NCI-H1048 (cell line): ENCODE measurements at places on chromosomes 13 and 19.

GRCh38 chr19:51916167-51916566 is 11.1 kb upstream of the ZNF613 start:
- DNase-seq = no peak

- peak; percentile 91 for DNase-seq
Measured at GRCh38 chr19:6476155-6476895, 5.3 kb downstream of the DENND1C start.

DNA sequence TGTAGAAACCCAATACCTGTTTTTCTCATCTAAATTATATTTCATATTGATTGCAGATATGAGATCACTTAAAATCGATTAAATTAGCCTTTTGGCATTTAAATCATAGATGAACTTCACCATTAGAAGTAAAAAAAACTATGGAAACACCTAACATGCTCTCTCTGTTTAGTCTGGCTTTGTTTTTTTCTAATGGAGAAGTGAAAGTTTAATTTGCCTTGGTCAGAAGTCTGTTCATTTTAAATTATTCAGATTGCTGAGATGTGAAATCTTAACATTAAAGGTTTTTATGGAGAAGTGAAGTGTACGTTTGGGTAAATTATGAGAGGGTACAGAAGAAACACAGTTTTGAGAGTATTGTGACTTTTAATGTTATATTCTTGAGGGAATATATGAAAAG is 6.7 kb downstream of the SUGT1 start:
- no peak for DNase-seq

- no peak for DNase-seq
Measured at GRCh38 chr13:31930901-31931522, 100.6 kb upstream of the FRY start.

GRCh38 chr19:49065905-49066512 is 1.4 kb upstream of the NTF4 start:
- no peak for DNase-seq

- no peak for DNase-seq
Measured at GRCh38 chr19:41327576-41328156, 17.7 kb downstream of the CCDC97 start.
